ENCODE measurements at places on chromosomes 12 and 14.
A peak's percentile ranks its signal among the peaks of the same experiment; 100 is the strongest.

GRCh38 chr14:92457016-92457565, 56.5 kb upstream of the RIN3 start:
- DNase-seq = no peak

- no peak for DNase-seq
Observed at GRCh38 chr14:101721951-101722661, 39.4 kb upstream of the PPP2R5C start.

DNA sequence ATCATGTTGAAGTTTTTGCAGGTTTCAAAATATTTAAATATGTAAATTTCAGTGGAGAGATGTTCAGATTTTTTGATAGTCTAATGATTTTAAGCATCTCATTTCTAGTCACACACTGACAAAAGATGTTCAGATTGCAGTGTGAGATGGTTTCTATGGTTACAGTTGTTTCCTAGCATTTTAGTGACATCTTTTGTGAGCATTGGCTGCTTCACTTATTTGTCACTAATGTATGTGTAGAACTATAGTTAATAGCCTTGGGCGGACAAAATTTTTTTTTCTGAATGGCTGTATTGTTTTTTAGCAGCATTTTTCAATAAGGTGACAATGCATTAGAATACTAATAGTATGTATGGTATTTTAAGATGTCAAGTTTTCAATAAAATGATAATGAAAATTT, 315.6 kb upstream of the PRKD1 start:
- DNase-seq = no peak

DNA sequence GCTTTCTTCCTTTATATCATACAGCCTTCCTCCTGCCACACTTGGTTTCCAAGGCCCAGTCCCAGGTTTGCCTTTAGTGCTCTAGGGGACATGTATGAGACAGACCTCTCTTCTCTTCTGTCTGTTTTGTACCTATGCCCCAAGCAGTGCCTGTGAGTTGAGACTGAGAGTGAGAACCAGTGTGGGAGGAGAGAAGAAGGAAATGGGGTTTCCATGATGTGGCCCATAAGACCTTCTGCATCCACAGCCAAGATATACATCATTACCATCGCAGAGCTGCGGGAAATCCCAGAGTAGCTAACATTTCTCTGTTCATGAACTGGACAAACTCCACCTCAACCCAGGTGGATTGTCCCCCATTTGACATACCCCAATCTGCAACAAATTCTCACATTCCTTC, 2.8 kb downstream of the TESPA1 start:
- no peak for DNase-seq

DNA sequence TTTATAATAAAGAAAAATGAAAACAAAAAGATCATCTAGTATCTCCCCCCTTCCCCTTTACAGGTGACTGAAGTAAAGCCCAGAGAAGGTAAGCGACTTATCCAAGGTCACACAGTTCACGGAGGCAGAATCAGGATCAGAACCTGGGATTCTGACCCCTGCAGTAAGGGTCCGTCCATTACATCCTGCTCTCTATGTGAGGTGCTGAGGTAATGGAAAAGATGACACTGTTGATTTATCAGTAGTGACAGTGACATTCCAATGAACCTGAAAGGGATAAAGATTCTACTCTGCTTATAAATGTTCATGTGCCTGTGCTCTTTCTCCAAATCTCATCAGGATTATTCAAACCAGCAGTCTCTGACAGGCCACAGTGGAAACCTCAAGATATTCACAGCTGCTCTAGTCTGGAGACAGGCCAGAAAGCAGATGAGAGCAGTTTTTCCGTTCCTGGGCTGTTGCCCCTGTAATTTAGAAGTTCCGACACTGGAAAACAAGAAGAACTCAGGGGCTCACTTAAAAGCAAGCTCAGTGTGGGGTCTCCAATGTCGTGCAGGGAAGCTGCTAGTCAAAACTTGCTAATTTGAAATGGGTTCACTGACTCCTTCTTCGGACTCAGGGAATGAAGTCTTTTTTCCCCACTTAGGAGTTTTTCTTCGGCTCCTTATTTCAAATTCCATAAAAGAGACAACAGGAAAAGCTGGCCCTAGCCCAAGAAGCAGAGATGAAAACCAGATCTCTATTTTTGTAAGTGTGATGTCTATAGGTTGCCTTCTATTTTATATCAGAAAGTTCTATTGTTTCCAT, 131.8 kb upstream of the EEA1 start:
- DNase-seq = no peak

GRCh38 chr12:51819736-51820525, 28.6 kb downstream of the FIGNL2 start:
- no peak for DNase-seq

GRCh38 chr12:111271674-111272418, 97.0 kb downstream of the PHETA1 start:
- DNase-seq = no peak

GRCh38 chr14:80213602-80214001, 2.3 kb upstream of the DIO2 start:
- DNase-seq = no peak

- DNase-seq = no peak
Observed at GRCh38 chr12:96400631-96401075, 414 bp upstream of the CDK17 start.

DNA sequence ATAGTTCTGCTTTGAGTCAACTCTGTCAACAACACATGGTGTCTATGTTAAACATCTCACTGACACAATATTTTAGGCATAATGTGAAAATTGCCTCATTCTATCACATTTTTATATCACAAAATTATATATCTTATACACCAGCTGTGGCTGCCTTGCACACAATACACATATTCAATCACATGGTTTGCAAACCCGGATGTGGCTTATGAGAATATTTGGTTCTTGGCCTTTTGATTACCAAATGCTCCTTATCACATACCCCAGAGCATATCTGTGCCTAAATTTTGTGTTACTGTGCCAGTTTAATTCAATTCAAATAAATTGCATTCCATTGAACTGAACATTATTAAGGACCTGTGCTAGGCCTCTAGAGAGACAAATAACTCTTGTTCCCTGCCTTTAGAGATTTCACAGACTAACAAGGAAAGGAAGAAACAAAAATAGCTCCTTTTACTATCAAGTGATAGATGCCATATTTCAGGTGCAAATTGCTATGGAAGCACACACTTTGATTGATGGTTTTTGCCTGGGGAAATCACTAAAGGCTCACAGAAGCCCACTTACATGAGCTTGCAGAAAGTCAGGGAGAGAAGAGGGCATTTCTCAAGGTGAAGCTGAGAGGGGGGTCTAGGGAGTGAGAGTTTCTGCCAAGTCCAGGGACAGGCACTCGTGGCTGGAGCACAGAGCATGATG, 63.4 kb downstream of the PPP1R36 start:
- no peak for DNase-seq

DNA sequence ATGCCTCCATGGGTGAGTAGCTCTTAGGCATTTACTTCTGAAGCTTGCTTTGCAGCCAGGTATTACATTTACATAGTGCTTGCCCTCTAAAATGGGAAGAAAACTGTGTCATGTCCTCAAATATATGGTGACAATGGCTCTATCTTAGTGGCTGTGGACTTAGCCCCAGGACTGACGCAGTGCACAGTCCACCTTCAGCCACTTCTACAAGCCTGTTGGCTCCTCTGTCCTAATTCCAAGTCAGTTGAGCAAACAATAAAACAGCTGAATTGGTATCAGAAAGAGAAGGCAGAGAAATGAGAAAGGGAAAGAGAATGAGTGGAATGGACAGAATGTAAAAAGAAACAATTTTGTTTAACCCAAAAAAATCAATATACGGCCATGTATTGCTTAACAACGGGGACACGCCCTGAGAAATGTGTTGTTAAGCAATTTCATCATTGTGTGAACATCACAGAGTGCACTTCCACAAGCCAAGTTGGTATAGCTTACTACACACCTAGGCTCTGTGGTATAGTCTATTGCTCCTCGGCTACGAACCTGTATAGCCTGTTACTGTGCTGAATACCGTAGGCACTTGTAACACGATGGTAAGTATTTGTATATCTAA, 93.5 kb downstream of the GRIN2B start:
- DNase-seq = no peak

DNA sequence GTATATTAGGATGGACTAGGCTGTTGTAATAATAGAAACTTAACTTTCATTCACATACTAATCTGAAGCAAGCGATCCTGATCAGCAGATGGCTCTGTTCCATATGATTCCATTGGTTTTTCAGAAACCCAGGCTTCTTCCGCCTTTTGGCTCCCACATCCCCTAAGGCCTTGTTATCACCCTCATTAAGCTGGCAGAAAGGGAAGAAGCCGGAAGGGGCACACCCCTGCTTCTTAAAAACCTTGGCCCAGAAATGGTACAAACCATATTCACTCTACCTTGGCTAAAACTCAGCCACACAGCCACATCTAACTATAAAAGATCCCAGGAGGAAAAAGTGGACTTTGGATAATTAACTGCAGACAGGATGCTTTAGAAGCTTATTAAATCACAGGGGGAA, 329.2 kb downstream of the PCNX1 start:
- no peak for DNase-seq

GRCh38 chr12:23525450-23526072, 423.9 kb downstream of the SOX5 start:
- DNase-seq = no peak

- peak; percentile 27 for DNase-seq
Observed at GRCh38 chr12:113424915-113425823, 3.0 kb downstream of the SDSL start.

DNA sequence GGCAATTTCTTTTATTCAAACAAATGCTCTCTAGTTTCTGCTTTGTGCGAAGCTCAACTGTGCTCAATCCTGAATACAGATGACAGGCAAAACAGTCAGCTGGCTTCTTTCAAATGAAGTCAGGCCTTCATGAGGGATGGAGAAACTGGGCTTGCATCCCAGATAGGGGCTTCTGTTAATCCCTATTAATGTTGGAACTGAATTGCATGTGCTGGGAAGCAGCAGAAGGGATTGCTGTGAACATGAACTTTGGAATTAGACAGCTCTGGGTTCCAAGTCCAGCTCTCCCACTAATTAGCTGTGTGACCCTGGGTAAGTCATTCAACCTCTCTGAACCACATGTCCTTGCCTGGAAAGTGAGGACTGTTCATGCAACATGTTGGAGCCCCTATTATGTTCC, 21.1 kb upstream of the CORO1C start:
- DNase-seq = no peak
